Skin of body (tissue), 3 donors: ENCODE measurements at places on chromosomes 12 and 14. TPM values are rescaled to one million over a fixed set of nuclear protein-coding genes. Genes with fewer than 3 reads are reported as not detected.

Gene USP15
- total RNA-seq, result 96.3 TPM

DNA sequence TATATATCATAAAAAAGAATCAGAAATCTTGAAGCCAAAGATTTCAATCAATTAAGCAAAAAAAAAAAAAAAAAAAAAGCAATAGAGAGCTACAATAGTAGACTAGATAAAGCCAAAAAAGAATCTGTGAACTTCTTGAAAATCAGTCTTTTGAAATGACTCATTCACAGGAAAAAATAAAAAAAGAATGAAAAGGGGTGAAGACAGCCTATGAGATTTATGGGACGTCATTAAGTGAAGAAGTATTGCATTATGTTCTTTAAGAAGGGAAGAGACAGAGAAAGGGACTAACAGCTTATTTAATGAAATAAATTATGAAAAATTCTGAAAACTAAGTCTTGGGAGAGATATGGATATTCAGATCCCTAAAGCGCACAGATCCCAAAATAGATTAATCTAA is 103.8 kb downstream of the ACSS3 start:
- DNase-seq, result no peak

- no peak for DNase-seq
Observed at GRCh38 chr12:61821381-61821780, 438.8 kb upstream of the USP15 start.

GRCh38 chr12:124543590-124544310 is 23.7 kb downstream of the NCOR2 start:
- DNase-seq, result no peak

Gene CRIP1
- 10.5 TPM for total RNA-seq

- DNase-seq, result peak; percentile 93
Observed at GRCh38 chr14:51014086-51014485, 69.8 kb upstream of the PYGL start.

DNA sequence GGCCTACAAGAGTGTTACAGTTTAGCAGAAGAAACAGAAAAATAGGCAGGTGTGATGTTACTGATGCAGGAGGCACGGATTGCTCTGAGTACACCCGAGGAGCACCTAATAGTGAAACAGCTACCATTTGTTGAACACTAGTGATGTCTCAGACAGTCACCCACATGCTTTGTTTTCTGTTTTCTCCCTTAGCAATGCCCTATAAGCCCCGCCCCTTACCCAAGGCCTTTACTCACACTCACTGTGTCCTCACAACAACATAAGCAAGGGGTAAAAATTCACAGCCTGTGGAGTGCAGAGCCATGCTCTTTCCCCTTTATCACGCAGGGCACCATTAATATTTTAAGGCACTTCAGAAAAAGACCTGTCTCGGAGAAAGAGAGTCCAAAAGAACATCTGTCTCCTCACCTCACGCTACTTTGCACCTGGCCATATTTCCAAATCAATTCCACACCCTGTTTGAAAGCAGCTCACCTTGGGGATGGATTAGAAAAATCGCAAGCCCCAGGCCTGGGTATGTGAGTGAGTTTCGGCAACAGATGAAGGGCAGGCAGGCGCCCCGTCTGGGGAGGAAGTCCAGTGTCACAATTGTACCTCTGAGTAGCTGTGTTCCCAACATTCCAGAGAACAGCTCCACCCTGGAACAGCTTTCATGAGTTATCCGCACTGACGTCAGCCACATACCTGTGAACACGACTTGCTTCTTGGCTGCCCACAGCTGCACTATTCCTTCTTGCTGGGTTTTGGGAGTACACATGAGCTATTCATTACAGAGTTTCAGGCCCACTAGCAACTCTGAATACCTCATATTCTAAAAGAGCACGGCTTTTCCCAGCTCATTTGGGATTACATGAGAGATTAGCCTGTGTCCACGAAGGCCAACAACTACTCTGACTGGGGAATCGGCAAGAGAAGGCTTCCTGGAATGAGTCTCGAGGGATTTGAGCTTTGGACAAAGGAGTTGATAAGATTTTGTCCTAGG is 26.0 kb downstream of the MAPK1IP1L start:
- no peak for DNase-seq

Gene IL22
- not detected for total RNA-seq

- no peak for DNase-seq
Observed at GRCh38 chr14:104780513-104781030, 15.0 kb downstream of the AKT1 start.

Gene PRPH
- total RNA-seq, result 0.99 TPM

Gene OR6C75
- not detected for total RNA-seq

- peak; percentile 59 for DNase-seq
Observed at GRCh38 chr12:77189458-77189857, 124.1 kb upstream of the E2F7 start.

DNA sequence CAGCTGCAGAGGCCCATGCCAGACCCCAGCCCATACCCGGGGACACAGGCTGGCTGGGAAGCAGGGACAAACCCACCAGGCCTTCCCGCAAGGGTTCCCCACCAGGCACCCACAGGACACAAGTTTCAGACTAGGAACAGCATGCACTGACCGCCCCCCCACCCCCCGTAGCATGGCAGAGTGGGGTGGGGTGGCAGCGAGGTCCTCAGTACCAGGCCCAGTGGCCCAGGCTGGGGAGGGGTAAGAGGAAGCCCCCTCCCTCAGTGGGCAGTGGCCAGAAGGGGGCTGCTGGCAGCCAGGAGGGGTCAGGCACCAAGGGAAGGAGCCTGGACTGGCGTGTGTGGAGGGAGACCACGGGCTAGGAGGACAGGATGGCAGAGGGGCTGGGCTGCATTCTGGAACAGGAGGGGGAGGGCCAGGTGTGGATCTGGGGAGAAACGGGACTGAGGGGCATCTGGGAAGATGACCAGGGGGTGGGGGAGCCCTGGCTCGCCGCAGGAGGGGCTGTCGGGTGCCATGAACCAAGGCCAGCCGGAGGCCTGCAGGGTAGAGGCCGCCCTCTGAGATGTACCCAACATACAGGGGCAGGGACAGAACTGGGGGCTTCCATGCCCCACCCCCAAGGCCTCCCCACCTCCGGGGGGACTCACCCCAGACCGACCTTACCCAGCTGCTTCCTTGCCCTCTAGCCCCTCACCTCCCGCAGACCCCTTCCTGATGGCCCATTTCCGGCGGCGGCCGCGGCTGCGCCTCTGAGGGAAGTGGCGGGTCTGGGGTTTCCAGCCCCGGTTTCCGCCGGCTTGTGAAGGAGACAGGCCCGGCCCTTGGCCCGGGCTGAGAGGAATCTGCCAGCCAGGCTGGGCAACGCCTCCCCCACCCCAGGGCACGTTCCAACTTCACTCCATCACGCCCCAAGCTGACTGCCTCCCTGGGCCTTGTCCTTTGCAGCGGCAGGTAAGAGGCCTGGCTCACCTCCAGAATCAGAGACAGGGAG is 5.6 kb upstream of the JAG2 start:
- no peak for DNase-seq

- DNase-seq, result no peak
Observed at GRCh38 chr14:63890553-63890952, 37.7 kb downstream of the SYNE2 start.

Gene IFI27
- 18.3 TPM for total RNA-seq

Gene PLA2G1B
- not detected for total RNA-seq

DNA sequence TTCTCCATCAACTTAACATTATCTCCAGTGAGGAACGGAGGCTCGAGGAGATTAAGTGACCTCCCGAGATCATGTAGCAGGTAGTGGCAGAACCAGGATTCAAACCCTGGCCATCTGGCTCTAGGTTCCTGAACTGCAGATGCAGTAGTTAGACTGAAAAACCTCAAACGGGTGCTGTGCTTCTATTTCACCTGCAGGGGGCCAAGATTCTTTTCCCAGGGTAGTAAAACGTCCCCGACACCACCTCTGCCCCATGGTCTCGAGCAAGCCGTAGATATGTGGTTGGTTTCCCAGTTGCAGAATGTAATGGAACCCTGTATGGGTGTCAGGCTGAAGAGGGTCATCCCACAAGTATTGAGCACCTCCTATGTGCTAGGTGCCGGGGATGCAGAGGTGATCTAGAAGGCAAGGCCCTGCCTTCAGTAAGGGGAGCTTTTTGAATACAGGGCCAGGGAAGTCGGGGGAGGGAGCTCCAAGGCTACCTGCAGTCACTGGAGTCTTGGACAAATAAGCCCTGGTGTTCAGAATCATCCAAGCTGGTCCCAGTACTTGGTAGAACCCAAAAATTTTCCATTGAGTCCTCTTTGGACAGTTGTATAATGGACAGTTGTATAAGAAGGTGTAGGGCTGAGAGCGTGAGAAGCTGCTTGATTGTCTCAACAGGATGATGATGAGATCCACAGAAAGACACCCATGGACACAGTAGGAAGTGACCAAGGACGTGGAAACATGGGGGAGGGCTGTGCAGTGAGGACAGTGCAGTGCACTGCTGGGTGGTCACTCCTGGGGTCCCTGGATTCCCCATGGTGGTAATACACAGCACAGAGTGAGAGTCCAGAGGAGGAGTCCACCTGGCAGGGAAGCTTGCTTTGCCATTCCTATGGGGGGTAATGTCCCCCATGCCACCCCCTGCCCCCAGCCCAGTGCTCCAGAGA is 197.2 kb downstream of the CHST11 start:
- no peak for DNase-seq

DNA sequence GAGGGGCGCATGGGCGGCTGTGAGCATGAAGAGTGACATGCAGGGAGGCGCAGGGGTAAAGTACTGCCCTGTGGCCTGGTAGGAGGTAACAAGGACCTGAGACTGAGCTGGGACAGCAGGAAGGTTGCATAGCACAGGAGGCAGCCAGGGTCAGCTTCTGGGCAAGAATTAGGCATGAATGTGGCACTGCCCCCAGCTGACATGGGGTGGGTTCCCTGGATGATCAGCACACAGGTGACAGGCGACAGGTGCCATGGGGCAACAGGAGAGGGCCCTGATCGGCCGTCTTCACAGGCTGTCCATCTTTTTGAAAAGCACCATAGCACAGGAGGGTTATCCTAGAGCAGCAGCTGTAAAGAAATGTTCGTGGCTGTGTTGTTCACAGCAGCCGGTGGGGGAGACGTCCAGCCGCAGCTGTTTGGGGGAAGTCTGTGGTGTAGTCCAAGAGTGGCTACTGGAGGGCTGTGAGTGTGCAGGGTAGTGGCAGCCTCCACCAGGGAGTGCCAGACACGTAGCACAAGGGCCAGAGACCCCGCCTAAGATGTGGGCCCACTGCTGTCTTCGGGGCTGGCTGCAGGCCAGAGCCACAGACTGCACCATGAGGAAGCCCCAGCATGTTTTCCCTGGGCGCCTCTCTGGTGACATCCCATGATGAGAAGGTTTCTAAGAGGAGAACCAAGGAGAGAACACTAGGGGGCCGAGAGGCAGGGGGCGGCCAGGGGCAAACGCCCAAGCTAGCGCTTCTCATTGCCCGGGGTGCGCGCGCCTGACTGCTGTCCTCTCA is 8.4 kb downstream of the CLBA1 start:
- DNase-seq, result no peak

Gene AMIGO2
- total RNA-seq, result 7.8 TPM

DNA sequence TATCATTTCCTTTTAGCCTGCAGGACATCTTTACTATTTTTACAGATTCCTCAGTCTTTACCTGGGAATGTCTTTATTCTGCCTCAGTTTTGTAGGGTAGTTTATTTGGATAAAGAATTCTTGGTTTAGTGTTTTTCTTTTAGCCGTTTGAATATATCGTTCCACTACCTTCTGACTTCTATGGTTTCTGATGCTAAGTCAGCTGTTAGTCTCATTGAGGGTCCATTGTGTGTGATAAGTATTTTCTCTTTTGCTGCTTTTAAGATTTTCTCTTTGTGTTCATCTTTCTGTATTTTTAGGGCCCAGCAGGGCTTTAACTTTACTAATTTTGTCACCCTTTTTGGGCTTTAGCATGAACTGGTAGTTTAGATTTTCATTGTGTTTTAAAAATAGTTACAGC is 113.5 kb downstream of the MNAT1 start:
- no peak for DNase-seq

DNA sequence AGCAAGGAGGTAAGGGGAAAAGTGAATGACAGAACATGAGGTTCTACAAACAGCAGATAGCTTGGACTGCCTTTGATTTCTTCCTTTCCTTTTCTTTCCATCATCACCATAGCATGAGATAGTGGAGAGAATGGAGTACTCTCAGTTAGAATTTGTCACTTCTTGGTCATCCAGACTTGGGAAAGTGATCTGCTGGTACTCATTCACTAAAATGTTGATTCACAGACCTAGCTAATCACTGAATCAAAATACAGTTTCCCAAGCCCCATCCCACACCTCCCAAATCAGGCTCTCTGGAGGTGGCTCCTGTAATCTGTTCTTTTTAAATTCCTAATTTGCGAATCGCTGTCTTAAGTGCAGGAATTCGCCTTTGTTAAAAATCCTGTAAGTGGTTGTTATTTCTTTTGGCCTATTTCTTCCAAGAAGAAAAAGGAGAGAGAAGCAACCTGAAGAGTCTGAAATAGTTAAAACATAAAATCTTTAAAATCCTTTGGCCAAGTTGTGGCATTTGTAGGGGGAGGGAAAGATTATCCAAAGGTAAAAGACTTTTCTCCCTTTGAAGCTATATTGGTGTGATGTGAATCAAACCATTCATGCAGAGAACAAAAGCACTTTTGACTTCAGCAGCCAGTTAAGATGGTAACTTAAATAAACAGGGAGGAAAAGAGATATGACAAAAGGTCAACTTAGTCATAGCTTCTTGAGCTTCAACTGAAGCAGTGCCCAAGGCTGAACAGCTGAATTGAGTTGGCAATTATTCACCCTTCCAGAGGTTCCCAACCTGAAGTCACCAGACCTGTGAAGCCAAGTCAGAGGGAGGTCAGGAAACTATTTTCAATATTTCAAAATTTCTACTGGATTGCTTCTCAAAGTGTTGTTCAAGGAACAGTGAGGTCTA is 255.1 kb upstream of the KRR1 start:
- DNase-seq, result no peak

DNA sequence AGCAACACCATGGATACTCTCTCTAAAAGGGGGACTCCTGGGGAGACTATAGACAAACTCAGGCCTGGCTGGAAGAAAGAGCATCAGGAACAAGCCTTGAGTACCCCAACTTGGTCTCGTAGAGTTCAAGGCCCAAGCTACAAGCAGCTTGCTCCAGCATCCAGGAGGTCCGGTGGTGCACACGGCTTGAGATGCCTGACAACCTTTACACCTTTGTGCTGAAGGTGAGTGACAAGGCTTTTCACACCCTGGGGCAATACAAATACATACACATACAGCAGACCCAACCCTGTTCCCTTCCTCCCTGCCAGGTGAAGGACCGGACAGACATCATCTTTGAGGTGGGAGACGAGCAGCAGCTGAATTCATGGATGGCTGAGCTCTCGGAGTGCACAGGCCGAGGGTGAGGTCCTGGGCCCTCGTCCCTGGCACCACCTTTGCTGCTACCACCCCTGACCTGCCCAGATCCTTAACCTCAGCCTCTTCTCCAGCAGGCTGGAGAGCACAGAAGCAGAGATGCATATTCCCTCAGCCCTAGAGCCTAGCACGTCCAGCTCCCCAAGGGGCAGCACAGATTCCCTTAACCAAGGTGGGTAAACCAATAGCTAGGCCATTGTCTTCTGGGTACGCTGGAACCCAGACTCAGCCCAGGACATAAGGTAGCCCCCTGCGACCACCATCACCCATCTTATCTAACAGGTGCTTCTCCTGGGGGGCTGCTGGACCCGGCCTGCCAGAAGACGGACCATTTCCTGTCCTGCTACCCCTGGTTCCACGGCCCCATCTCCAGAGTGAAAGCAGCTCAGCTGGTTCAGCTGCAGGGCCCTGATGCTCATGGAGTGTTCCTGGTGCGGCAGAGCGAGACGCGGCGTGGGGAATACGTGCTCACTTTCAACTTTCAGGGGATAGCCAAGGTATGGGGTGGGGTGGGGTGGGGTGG is 41.2 kb downstream of the SH2B3 start:
- no peak for DNase-seq

- DNase-seq, result no peak
Observed at GRCh38 chr12:68117661-68118060, 41.9 kb downstream of the IFNG start.

Gene MLF2
- 76.3 TPM for total RNA-seq

Gene SYNE3
- 13.9 TPM for total RNA-seq
